ENCODE measurements at places on chromosomes 3 and 15.

- DNase-seq = no peak
These were observed 76.1 kb downstream of the CLDN11 start for GRCh38 chr3:170494766-170495165.

DNA sequence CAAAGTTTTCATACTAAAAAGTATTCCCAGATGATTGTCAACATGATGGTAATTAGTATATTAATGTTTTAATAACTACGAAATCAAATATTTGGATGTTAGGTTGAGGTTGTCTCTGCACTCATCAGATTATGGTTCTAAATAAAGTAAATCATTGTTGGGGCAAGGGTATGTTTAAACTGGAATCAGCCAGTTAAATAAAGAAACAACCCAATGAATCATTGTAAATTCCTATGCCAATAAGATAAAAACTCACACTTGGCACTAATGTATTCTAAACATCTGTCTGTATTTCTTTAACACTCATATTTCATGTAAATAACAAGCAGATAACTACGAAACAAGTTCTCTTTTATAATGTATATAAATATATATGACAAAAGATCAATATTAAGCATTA is 92.7 kb downstream of the PEAK1 start:
- no peak for DNase-seq

GRCh38 chr3:179438841-179439240 is 12.4 kb downstream of the GNB4 start:
- no peak for DNase-seq

- no peak for DNase-seq
These were observed 1.5 kb upstream of the SLC24A5 start for GRCh38 chr15:48119277-48119676.

DNA sequence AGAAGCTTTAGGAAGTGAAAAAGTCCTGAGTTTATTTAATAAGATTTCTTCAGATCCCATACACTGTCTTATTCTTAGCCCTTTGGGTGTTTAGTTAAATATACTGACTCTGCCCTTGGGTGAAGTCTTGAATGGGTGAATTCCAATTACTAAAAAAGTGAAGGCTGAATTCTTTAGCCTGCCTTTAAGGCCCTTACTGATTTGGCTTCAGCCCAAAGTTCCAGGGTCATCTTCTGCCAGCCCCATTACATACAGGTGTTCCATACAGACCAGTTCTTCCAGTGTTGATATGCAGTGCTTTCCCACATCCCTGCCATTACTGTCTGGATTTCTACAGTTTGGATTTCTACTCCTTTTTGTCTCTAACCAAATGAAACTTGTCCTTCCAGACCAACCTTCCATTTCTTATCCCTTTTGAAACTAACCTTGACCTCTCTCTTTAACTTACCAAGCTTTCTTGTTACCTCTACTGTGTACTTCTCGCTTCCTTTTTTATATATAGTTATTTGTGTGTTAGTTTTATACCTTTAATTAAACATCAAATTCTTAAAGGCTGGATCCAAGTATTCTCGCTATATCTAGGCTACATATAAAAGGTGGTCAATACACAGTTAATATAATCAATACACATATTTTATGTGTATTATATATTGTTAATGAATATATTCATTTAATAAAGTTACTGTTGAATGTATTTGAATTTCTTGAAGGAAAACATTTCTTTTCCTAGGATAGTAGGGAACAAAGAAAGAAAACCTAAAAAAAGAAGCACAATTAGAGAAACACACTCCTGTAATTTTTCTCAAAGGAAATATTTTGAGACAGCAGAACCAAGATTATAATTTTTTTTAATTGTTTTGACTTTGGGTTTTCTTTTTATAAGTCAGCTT is 15.0 kb downstream of the MBNL1 start:
- DNase-seq = no peak
